Sciatic nerve (tissue), 2 donors: ENCODE measurements at places on chromosomes 12 and 14.

DNA sequence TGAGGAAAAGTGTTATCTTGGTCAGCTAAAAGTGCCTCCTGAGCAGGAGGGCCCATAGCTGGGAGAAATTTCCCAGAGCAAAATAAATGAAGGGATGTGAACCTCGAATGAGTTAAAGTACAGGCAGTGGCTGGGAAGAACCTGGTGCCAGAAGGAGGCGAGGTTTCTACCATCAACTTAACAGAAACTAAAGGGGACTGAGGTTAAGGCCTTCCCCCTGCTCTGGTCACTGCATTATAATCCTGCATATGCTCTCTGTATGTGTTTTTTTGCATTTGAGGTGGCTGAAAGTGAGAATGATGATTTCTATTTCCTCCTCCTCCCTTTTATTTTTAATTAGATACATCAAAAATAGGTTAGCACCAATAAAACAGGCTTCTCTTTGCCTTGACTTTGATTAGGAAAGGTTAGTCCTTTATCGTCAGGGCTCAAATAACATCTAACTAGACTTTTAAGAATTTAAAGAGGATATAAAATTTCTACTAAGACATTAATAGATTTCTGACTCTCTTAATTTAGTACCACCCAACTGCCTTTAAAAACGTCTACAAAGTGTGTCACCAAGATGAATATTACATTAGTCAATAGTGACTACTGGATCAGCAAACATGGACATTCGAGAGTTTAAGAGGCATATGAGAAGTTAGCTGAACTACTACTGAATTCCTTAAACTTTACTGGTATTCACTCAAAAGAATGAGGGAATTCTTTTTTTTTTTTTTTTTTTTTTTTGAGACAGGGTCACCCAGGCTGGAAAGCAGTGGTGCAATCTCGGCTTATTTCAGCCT lies 49.2 kb downstream of the GALNT4 start:
- no peak for DNase-seq

GRCh38 chr12:108567406-108568337 lies 5.3 kb downstream of the ISCU start:
- DNase-seq, result no peak

DNA sequence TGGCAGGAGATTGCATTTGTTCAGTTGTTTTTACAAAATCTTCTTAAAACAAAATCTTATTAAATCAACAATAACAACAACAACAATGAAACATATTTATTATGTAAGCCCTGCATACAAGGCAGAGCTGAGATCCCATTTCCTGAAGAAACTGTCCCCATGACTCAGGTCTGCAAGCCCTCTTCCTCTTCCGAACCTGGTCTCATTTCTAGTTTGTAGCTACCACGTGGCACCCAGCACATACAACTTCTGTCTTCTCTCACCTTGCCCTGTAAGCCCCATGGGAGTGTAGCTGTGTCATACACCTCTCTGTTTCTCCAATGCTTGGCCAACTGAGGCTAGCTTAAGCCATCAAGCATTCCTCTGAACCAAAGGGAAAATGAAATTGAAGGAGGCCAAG lies 106.4 kb downstream of the SLC8A3 start:
- no peak for DNase-seq

DNA sequence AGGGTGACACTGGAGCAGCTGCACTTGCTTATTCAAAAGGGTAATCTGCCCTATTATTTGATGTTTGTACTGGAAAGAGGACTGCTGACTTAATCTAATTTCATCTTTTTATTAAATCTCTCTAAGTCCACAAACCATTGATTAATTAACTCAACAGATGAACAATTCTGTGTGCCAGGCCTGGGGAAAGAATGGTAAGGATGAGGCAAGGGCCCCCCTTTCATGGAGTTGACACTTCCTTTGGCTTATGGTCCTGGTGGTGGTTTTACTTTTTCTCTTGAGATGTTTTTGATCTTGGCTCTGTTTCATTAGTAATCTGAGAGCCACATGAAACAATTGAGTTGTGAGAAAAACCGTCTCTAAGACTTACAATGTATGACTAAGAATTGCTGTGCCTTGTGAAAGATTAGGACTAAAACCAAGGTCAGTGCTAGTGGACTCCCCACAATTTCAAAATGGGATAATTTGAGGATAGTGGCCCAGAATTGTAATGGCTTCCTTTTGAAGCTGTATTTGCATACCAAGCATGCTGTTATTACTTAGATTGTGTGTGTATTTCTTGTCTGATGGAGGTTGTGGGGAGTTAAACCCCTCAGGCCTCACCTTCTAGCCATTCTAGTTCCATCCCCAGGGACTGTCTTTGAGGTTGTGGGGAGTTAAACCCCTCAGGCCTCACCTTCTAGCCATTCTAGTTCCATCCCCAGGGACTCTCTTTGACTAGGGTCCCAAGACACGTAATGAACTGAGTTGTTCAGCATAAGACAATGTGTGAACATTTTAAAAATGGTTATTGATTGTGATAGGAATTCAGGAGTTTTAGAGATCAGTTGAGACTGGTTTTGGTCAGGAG lies 52.5 kb upstream of the EVL start:
- DNase-seq, result no peak

GRCh38 chr14:74527736-74528280 lies 34.2 kb downstream of the ISCA2 start:
- no peak for DNase-seq
